ENCODE measurements at places on chromosomes 7 and 10.

- DNase-seq, result no peak
These were observed 466.3 kb downstream of the SEMA3D start for GRCh38 chr7:84720456-84721097.

GRCh38 chr7:142871260-142872105 lies 14.1 kb downstream of the TRPV6 start:
- DNase-seq, result no peak

DNA sequence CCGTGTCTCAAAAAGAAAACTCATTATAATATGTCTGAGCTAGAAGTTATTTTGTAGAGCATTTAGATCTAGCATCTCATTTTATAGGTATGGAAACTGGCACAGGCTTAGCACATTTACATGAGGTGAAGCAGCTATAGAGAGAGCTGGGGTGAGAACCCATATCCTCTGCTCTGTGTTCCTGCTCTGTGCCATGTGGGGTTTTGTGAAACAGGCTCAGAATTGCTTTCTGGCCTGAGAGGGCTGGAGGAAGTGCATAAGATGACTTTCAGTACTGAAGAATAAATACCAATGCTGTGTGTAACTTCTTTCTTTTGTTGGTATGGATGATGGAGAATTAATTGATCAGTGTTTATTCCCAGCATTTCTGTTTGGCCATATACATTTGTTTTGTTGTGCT lies 159.1 kb downstream of the LRRC4 start:
- DNase-seq, result no peak

GRCh38 chr7:74575811-74576210 lies 81.7 kb upstream of the GTF2I start:
- no peak for DNase-seq

DNA sequence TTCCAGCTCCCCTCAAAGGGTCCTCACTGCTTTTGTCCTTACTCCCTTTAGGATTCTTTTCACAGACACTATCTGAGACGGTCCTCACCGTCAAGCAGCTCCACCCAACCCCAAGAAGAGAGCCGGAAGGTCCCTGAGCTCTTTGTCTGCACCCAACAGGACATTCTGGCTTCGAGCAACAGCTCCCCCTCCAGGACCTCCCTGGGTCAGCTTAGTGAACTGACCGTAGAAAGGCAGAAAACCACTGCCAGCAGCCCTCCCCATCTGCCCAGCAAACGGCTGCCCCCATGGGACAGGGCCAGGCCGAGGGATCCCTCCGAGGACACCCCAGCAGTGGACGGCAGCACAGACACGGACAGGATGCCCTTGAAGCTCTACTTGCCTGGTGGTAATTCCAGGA lies 19.9 kb downstream of the MINDY4 start:
- DNase-seq, result no peak

DNA sequence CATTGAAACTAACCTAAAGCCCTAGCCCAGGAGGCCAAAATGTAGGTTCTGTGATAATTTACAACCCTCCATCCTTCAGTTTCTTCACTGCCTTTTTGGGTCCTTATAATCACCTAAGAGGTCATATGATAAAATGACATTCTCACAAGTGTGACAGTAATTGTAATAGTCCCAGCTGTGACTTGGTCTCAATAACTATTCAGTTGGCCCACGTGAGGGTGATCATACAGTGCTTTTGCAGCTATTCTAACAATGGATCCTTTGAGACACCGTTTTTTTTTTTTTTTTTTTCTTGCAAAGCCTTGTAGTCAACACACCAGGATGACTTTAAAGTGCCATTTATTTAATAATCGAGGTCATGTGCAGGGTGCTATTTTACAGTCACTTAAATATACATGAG lies 760.0 kb downstream of the PHTF2 start:
- DNase-seq, result no peak

GRCh38 chr10:44935201-44935965 lies 24.2 kb upstream of the RASSF4 start:
- no peak for DNase-seq

DNA sequence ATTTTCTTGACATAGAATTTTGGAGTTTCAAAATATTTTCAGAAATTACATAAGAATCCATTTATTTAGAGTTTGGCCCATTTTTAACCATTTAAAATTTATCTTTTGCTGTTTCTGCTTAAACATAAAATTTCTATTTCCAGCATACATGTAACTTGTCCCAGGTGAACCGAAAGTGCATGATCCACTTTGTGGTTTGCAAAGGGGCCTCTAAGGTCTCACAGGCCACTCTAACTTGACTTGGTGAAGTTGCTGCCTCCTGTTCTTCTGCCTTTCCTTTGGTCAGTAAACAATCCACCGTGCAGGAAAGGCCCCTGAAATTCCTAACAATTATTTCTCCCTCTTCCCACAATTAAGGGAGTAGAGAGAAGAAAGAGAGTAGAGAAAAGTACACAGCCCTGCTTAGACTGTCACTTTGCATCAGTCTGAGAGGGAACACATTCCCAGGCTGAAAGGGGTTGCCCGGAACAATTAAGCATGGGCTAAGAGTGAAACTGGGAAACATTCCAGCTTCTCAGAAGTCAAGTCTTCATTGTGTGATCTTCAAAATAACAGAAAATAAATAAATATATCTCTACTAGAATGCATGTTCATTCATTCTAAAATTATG lies 79.5 kb upstream of the SEMA3A start:
- DNase-seq, result peak; percentile 66

- no peak for DNase-seq
These were observed 461.2 kb upstream of the VSTM2A start for GRCh38 chr7:54080971-54081370.

GRCh38 chr10:132390170-132390920 lies 6.7 kb upstream of the PWWP2B start:
- no peak for DNase-seq

DNA sequence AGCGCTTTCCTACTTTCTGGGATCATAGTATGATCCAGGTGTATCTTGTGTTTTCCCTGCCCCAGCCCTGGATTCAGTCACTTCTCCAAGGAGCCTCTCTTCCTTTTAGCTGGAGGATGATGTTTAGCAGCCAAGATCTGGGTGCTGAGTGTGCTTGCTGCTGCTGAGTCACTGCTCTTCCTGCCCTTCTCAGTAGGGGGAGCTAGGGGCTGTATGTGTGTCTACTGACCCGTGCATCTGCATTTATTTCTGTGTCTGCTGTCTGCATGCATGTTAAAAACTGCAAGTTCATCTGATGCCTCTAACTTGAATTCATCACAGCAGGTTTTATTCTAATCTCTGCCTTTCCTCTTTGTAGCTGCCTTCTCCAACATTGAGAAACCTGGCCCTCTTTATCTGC lies 31.6 kb downstream of the MGMT start:
- DNase-seq, result no peak

DNA sequence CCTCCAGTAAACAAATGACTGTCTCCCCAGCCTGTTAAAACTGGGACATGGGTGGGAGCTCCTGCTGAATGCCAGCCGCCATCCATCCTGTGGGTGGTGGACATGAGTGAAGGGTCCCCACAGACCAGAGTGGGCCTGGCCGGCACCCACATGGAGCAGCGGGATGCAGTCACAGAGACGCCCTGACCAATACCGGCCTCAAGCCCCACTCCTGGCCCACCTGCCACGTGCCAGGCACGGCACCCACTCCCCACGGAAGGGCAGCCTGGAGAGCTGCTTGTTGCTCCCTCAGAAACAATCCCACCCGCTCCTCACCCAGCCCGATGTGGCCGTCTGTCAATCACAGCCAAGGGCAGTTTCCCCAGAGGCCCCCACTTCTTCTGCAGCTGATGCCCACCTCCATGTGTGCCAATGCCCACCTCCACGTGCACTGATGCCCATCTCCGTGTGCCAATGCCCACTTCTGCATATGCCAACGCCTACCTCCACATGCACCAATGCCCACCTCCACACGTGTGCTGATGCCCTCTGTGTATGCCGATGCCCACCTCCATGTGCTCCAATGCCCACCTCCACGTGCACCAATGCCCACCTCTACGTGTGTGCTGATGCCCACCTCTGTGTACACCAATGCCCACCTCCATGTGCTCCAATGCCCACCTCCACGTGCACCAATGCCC lies 42.8 kb upstream of the DNAAF5 start:
- no peak for DNase-seq

DNA sequence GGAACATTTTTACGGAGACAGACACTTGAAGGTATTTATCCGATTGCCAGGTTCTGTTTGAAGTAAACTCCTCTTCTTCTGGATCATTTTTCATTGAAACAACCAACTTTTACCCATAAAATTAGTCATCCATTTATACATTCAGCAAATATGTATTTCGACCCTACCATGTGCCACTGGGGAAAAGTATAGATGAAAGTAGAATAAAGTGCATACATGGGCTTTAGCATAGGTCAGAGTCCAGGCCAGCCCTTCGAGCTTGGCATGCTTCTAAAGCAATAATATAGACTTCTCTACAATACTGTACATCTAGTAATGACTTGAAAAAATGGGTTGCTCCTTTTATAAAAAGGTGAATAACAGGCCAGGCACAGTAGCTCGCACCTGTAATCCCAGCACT lies 10.1 kb downstream of the SLC25A16 start:
- no peak for DNase-seq

DNA sequence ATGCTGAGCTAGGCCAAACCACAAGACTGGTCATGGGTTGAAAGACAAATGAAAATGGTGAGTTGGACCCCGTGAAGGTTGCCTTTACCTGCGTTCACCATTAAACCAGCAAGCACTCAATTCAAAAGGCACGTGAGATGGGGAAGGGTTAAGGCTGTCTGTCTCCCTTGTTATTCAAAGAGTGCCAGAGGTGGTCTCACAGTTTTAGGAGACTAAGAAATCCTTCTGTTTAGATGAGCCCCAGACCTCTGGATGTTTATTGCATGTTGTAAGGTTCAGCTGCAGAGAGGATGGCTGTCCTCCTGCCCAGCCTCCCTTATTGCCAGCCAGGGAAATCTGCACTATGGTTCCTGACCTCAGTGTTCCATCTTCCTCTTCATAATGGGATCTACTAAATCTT lies 498.0 kb upstream of the CELF2 start:
- DNase-seq, result no peak

- DNase-seq, result peak; percentile 91
These were observed 519 bp downstream of the ITGB8 start for GRCh38 chr7:20330928-20331909.

All from DMS53 (cell line).